ENCODE measurements at places on chromosomes 16 and 17.

DNA sequence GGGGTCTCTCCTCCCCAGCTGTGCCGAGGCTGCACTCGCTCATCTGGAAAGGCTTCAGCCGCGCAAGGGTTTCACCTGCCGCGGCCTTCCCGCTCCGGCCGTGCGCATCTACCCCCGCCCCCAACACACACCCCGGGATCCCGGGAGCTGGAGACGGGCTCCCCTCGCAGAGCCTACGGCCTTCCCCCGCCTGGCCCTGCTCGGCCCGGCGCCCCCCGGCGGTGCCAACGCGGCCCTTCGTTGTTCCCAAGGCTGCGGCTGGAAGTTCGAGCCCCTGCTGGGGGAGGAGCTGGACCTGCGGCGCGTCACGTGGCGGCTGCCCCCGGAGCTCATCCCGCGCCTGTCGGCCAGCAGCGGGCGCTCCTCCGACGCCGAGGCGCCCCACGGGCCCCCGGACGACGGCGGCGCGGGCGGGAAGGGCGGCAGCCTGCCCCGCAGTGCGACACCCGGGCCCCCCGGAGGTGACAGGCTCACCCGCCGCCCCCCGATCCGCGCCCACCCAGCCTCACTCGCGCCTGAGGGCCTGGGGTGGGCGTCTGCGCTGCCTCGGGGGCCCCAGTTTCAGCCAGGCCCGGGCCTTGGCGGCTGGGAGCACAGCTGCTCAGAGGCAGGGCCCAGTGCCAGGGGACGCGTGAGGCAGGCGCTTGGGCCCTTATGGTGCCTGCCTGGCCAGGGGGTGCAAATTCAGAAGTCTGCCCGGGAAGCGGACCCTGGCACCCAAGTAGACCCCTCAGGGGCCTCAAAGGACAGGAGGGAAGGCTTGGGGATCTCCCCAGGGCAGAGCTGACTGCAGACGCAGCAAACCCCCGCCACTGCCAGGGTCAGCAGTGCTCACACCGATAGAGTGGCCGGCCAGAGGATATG lies 11.2 kb downstream of the GALK1 start:
- no peak for DNase-seq

- DNase-seq, result no peak
These were observed 156.0 kb downstream of the CDH13 start for GRCh38 chr16:82782715-82783251.

GRCh38 chr16:72362973-72363372 lies 191.0 kb upstream of the PMFBP1 start:
- DNase-seq, result no peak

DNA sequence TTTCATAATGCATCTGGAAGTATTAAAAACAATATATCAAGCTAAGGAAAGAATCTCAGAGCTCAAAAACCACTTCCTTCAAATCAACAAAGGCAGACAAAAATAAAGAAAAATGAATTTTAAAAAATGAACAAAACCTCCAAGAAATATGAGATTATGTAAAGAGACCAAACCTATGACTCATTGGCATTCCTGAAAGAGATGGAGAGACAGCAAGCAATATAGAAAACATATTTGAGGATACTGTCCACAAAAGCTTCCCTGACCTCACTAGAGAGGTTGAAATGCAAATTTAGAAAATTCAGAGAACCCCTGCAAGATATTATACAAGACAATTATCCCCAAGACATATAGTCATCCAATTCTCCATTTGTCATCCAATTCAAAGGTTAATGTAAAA lies 311.3 kb upstream of the SOX9 start:
- DNase-seq, result no peak

- DNase-seq, result no peak
These were observed 208.7 kb downstream of the PRKCA start for GRCh38 chr17:66511135-66511534.

DNA sequence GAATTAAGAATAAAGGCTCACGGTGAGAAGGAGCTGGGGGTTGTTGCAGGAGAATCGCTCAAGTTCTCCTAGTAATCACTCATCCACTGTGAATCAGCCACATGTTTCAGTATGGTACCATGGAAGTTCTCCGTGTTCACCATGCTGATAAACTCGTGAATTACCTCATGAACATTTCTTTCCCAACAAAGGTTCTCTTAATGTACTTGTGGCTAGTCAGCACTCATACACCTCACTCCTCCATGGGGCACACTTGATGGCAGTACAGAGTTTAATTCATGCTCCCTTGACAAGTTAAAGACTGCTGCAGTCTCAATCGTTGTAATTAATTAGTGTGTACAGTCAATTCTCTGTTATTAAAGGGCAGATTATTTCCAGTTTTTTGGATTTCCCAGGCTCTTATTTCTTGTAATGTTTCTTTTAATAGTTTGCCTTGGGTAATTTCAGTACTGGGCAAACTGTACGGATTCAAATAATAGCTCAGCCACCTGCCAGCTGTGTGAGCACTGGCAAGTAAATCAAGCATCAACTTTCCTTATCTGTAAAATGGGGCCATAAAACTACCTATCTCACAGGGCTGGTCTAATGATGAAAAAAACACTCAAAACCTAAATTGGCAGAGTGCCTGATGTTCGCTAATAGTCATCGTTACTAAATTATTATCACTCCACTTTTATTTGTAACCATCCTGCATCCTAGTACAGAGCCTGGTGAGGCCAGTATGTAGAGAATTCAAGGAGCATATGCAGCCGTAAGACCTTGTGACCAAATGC lies 6.1 kb downstream of the GOT2 start:
- DNase-seq, result no peak

DNA sequence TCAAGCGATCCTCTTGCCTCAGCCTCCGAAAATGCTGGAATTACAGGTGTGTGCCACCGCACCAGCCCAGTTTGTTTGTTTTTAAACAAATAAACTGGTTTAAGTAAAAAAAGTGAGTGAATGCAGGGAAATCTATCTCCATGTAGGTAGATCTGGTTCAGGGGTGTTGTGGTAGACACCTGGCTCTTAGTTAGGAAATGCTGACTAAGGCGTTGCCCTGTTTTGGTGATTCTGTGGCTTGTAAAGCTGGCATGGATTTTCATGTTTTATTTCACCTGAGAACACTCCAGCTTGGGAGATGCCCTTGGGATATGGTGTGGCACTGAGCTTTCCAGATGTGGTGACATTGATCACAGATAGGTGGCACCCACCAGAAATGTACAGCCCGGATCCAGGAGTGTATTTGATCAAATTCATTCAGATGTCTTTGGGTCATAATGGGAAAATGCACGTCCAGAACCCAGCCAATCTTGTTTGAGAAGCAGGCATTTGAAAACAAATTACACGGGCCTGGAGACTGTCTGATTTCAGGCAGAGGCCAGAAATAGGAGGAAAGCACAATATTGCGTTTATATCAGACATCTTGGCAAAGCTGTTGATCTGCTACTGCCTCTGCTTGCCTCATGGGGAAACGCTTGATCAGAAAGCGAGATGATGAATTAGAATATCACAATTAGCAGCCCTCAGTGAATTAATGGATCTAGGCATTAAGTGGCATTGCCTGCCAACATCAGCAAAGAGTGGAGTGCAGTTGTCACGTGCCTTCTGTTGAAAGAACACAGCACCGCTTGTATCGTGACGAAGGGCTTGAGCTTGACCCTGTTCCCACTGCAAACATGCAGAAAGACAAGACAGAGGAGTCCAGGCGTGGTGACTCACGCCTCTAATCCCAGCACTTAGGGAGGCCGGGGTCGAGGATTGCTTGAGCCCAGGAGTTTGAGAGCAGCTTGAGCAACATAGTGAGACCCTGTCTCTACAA lies 7.3 kb upstream of the IL34 start:
- no peak for DNase-seq

DNA sequence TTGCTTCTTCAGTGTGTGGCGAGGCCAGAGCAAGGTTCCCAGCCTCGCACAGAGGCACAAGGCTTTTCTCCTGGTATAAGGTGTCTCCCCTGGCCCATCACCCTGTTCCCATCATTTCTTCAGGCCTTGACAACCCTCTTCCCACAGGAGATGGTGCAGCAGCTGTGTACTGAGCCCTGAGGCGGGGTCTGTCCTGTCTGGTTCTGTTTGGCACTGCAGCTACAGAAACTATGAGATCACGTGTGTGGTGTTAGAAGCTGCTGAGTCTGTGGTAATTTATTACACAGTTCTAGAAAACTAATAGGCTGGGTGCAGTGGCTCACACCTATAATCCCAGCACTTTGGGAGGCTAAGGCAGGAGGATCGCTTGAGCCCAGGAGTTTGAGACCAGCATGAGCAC lies 7.2 kb downstream of the PLA2G15 start:
- DNase-seq, result no peak

GRCh38 chr16:31002862-31003341 lies 7.5 kb downstream of the STX1B start:
- DNase-seq, result no peak

DNA sequence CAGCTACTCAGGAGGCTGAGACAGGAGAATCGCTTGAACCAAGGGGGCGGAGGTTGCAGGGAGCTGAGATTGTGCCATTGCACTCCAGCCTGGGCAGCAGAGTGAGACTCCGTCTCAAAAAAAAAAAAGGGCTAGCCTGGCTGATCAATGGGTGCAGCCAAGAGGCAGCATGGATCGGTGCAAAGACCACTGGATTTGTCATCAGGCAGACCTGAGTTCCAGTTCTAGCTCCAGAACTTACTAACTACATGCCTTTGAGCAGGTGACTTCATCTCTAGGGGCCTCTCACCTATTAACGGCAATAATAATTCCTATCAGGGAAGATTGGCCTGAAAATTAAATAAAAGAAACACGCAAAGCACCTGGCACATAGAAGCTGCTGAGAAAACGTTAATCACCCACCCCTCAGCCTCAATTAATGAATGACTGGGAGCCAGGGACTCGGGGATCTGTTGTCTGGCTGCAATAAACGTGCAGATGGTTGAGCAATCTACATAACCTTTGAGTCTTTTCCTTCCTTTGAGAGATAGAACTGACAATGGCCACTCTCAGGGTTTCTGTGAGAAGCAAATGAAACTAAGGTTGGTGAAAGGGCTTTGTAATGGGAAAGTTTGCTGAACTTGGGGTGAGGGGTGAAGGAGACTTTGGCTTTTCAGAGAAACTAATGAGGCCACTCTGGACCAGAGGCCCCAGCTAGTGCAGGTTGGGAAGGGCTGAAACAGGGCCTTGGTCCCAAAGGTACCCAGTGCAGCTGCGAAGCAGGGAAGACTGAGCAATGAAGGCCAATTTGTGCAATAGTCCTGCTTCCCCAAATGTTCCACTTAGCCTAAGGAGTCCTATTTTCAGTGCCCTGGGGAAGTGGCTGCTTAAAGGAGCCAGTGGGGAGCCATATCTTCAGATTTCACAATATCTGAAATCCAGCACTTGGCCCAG lies 7.6 kb downstream of the SEZ6L2 start:
- DNase-seq, result no peak
